Tibial artery (tissue), 4 donors: ENCODE measurements at places on chromosomes 6 and 20.
A peak's percentile ranks its signal among the peaks of the same experiment; 100 is the strongest.

DNA sequence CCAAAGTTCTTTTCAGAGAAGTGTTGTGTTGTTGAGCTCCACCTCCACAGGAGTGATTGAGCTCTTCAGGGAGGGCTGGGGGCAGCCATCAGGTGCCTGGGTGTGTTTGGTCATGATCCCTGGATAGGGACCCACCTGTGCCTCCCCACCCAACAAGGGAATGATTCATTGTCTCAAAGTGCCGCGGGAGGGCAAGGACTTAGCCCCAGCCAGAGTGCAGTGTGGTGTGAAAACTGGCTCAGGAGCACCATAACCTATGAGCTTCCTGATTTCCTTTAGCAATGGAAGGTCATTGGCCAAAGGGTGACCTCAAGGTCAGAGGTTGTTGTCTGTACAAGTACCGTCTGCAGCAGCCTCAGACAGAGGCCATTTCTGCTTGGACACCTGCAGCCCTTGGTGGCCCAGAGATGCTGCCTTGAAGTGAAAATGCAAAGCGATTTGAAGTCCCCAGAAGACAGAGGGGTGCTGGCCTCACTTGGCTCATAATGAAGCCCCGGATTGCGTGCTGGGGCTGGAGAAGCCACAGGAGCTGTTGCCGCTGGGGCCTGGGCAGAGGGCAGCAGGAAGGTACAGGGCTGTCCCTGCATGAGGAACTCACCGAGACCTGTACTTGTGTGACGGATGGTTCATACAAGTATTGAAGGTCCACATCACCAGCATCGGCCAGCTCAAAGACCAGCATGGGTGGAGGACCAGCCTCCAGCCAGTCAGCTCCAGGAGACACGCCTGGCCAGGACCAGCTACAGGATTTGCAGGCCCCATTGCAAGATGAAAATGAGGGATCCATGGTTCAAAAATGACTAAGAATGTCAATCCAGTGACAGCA, 100.6 kb upstream of the DUSP22 start:
- no peak for DNase-seq

GRCh38 chr20:44835661-44836221, 25.4 kb upstream of the RIMS4 start:
- no peak for DNase-seq

GRCh38 chr6:158849899-158850806, 31.0 kb upstream of the EZR start:
- DNase-seq = no peak

- DNase-seq = no peak
These were observed 117.5 kb upstream of the PCSK2 start for GRCh38 chr20:17109307-17109706.

- DNase-seq = no peak
These were observed 33.3 kb upstream of the TXLNB start for GRCh38 chr6:139325125-139325524.

DNA sequence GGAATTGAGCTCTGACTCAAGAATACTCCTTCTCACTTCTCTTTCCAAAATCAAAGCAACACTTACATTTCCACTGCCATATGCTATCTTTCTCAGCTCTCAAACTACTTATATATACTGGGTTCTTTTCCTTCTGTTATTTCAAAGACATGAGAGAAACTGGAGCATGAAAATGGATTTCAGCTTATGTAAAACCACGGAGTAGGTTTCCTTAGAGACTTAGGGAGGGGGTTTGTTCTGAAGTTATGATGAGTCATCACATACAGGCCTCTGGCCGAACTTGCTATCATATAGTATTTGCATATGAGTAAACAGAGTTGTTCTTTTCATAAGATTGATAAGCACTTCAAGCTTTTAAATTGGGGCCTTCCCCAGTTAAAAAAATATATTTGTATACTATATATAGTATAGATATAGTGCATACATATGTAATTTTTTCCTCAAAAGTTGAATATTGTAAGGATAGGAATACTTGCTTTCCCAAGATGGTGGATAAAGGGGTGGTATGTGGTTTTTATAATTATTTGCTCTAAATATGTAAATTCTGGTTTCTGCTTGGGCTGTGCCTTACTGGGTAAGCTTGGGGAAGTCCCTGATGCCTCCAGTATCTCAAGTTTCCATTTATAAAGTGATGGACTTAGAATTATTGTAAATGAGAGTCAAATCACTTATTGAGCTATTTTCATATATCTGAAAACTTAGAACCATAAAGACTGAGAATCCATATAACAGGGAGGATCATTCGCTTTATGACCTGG, 273.9 kb downstream of the RFPL4B start:
- no peak for DNase-seq

DNA sequence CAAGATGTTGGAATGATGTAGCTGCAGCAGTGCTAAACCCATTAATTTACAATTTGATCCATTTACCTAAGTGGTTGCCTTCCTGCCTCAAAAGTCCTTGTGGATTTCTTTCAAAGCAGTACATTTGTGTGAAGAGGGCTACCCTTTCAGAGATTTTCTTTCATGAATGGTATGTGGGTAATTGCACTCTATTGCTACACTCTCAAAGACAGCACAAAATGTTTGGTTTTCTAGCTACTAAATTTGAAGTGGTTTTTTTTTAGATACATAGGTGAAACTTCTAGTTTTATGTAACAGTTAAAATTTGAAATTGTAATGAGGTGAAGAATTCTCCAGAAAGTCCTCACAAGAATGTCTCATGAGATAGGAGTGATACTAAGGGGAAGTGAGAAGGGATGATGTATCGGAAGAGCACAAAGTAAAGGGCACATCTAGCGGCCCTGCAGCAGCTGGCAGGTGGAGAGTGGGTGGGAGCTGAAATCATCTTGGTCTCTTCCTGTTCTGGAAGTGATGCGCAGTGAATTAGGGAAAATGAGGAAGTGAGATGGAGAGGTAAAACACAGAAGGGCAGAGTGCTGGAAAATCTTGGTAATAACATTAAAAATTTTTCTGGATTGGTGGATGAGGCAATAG, 236.8 kb upstream of the MAN1A1 start:
- no peak for DNase-seq

GRCh38 chr6:154991207-154991606, 3.9 kb upstream of the TIAM2 start:
- no peak for DNase-seq

GRCh38 chr6:14478381-14479225, 361.0 kb downstream of the CD83 start:
- DNase-seq = peak; percentile 37

DNA sequence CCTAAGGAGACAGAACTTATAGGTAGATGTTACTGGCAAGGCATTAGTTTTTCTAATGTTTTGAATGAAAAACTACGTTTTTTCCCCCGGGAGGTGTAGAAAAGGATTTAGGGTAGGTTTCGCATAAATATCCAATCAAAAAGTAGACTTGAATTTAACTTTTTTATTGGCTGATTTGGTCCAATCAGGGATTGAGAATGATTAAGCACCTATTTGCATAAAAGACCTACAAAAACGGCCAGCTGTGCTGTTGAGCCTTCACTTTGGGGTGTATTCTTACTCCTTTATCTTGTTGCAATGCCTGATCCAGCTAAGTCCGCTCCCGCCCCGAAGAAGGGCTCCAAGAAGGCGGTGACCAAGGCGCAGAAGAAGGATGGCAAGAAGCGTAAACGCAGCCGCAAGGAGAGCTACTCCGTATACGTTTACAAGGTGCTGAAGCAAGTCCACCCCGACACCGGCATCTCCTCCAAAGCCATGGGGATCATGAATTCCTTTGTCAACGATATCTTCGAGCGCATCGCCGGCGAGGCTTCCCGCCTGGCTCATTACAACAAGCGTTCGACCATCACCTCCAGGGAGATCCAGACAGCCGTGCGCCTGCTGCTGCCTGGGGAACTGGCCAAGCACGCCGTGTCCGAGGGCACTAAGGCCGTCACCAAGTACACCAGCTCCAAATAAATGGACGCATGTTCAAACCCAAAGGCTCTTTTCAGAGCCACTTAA, 113.5 kb upstream of the BTN3A2 start:
- DNase-seq = no peak

- DNase-seq = peak; percentile 31
These were observed 717 bp upstream of the ASF1A start for GRCh38 chr6:118893064-118893806.

GRCh38 chr6:137044366-137045221, at the start of gene IL20RA:
Gene IL20RA, minus strand, starts transcription at chr6:137044965. Its CDS starts 237 bp downstream, at chr6:137044728.
- no peak for DNase-seq

GRCh38 chr20:61673152-61673847, 392.4 kb downstream of the TAF4 start:
- DNase-seq = no peak

GRCh38 chr20:64038565-64039292, 2.7 kb downstream of the C20orf204 start:
- DNase-seq = peak; percentile 55

GRCh38 chr6:49531774-49532569, 18.5 kb upstream of the C6orf141 start:
- DNase-seq = no peak

DNA sequence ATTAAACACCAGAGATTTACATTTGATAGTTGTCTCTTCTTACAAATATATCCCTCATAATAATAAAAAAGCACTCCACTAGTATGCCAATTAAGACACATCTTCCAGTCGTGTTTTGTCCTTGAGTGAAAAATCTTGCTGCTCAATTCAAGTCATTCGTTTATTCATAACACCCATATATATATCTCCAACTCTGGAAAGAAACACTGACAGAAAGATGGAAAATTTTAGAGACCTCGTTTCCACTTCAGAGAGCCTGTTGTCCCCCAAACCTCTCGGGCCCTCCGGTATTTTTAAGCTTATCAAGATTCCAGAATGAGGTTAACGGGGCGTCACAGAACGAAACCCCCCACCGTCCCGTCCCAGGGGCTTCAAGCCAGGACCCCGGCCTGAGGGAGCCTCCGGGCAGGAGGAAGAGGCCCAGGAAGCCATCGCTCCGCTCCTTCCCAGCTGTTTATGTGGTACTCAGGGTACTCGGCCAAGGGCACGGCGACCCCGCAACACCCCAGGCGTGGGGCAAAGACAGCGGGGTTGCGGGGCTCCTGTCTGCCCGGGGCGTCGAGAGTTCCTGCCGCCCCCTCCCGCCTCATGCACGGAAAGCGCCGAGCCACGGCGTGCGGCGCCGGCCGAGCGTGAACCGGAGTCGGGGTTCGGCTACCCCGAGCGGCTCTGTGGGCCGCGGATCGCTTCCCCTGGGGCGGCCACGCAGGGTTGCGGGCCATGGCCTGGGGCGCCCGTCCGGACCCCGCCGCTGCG, 623 bp upstream of the SNX9 start:
- no peak for DNase-seq

DNA sequence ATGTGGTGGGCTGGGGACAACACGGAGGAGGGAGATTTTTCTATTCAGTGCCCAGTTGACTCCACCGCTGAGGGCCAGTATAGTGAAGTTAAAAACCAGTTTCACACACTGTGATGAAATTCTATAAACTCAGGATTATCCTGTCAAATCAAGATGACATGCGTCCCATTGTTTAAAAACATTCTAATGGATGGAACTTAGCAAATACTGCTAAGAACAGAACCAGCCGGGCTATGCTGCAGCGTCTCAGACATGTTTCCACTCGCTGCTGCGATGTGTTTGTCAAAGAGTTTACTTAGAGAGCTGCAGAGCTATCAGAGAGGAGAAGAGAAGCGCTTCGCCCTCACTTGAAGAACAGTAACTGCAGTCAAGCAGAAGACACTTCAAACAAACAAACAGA, 212.6 kb upstream of the FOXQ1 start:
- no peak for DNase-seq

DNA sequence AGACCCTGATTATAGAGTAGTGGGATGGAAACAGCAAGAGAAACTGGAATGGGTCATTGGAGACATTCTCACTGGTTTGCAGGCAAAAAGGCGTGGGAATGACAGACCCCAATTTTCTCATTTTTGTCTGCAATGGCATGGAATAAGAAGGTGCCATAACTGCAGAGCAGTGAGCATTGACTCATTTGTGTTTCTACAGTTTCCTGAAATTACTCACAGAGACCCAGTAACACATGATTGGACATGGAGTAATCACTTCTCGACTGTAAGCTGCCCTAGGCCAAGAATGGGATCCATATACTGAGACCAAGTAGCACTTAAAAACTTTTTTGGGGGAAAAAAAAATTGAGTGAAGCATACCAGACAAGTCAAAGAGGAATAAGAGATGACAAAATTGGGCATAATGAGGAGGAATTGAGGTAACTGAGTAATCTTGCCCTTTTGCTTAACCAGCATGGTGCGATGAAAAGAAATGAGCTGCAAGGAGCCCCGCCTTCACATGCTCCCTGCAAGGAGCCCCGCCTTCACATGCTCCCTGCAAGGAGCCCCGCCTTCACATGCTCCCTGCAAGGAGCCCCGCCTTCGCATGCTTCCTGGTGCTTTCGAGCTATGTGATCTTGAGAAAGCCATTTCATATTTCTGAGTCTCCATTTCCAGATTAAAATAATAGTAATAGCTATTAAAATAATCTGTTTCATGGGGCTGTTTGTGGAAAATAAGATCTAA, 44.1 kb downstream of the NHSL1 start:
- no peak for DNase-seq

DNA sequence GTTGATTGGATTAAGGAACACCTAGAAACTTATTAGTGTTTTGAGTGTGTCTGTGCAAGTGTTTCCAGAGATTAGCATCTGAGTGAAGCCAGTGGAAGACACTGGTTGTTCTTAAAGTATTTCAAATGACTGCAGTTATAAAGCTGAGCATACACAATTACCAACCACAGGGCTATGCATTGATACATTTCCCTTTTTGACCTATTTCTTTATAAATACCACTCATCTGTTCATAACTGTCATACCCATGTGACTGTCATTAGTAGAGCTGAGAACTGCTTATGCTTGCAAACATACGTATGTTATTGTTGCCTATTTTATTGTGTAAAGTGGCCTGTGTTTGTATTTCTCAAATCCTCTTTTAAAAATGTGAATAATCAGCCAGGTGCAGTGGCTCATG, 15.3 kb upstream of the ZC3H12D start:
- no peak for DNase-seq

GRCh38 chr6:116253188-116253504, 729 bp downstream of the TSPYL4 start:
- no peak for DNase-seq

GRCh38 chr6:121694801-121695251, 259.4 kb downstream of the GJA1 start:
- no peak for DNase-seq

DNA sequence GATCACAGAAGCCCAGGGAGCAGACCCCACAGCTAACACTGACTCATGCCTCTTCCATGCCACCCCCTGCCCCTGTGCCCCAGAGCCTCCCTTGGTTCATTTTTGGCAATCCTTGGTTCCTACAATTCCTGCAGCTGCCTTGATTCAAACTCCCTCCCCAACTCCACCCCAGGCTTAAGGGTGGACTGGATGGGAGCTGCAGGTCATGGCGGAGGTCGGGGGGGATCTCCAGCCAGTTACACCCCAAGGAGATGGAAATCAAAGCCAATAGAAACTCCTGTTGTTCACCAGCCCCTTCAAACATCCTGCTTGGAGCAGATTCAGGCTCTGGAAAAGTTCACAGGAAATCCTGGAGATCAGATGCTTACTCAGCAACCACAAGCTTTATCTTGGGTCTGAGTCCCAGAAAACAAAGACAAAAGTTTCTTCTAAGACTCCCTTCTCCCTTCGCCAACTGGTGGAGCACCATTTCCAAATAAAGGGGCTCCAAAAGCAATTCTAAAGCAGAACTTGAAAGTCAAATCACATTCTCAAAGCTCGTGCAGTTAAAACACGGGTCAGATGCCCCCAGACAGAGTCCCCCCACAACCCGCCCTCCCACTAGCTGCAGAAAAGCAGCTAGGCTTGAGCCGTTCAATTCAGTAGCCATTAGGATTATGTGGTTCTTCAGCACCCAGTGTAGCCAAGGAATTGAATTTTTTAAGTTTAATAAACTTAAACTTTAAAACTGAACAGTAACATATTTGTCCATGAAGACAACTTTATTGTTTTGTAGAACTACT, 149.5 kb downstream of the ANKRD60 start:
- DNase-seq = peak; percentile 5

- no peak for DNase-seq
These were observed 404 bp downstream of the CEP162 start for GRCh38 chr6:84227044-84227433.
